IMR-90 (cell line): ENCODE measurements at places on chromosomes 1 and 21. TPM values are rescaled to one million over a fixed set of nuclear protein-coding genes. Genes with fewer than 3 reads are reported as not detected.

The ETNK2 gene
- total RNA-seq: 24.7 and 26.0 TPM in 2 replicates

The GGPS1 gene
- 21.5 and 23.1 TPM in 2 replicates for total RNA-seq

The DYNLT4 gene
- total RNA-seq: 0.56 TPM in 1 of 2 replicates, not detected in the other

The CCDC185 gene
- not detected in 2 replicates for total RNA-seq

DNA sequence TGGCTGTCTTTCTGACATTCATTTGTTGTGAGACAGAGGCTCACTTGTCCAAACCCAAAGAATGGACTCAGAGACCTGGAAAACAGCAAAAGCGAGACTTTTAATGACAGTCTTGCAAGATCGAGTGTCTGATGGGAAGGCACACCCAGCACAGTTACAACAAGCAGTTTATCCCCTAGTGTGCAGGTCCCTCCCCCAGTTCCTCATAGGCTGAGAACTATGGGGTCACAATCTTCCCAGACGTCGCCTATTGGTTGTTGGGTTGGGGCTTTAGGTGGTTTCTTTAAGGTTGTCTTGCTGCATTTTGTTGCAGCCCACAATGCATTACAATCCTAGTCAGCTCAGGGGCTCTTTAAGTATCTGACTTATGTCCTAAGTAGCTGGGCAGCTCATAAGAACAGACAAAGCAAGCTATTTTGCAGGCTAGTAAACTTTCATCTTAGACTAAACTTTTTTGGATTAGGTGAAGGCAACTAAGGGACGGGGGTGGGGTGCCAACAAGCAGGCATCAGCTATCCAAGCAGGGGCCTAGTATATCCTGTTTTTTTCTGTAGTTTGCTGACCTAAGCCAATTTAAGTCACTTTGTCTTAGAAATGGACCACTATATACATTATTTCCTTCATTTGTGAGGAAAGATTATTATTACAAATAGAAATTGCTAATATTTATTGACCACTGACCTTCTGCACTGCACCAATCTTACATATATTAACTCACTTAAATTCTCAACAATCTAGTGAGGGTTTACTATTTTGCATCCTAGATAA lies 151.8 kb downstream of the SETD4 start:
- DNase-seq: no peak

DNA sequence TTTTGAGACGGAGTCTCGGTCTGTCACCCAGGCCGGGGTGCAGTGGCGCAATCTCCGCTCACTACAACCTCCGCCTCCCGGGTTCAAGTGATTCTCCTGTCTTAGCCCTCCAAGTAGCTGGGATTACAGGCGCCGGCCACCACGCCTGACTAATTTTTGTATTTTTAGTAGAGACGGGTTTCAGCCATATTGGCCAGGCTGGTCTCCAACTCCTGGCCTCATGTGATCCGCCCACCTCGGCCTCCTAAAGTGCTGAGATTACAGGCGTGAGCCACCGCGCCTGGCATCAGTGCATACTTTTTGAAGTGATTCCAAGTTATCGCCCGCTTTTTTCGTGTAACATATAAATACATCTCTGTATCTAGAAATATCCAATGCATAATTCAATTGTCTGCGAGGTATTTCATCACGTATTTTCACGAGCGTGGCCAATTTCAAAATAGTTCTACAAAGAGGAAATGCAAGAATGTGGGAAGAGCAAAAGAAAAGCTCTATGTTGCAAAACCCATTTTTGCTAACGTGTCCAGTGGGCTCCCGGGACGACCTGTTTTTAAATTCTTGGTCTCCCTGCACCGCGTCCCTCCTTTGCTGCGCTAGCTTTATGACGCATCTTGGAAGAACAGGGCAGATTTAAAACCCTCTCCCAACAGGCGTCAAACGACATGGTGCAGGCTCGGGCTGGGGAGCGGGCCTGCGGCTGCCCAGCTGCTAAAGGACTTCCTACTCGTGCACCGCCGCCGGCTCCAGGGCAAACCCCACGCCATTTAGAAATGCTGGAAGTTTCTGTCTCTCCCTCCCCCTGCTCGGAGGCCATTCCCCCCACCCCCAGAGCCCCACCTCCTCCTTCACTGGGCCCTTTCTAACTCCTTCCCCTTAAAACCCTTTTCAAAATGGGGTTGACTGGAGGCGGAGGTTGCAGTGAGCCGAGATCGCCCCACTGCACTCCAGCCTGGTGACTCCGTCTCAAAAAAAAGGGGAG lies 923 bp upstream of the IFNGR2 start:
- peak; percentile 71 for DNase-seq

DNA sequence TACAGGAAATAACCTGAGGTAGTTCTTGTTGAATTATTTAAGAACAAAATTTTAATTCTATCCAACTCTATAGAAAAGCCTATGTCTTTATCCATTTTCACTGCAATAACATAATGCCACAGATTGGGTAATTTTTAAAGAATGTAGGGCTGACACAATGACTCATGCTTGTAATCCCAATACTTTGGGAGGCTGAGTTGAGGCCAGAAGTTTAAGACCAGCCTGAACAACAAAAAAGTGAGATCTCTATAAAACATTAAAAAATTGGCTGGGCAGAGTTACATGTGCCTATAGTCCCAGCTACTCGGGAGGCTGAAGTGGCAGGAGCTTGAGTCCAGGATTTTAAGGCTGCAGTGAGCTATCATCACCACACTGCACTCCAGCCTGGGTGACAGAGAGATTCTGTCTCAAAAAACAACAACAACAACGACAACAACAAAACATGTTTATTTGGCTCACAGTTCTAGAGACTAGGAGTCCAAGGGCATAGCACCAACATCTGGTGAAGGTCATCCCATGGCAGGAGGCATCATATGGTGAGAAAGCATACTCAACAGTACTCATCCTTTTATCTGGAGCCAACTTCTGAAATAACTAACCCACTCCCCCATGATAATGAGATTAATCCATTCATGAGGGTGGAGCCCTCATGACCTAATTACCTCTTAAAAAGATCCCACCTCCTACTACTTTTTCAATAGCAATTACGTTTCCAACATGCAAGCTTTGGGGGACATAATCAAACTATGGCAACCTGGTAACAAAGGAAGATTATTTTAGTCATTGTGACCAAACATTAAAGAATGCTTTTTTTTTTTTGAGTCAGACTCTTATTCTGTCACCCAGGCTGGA lies 59.6 kb downstream of the ABL2 start:
- DNase-seq: peak; percentile 85

GRCh38 chr1:1315435-1315954 lies 7.1 kb downstream of the PUSL1 start:
- no peak for DNase-seq

DNA sequence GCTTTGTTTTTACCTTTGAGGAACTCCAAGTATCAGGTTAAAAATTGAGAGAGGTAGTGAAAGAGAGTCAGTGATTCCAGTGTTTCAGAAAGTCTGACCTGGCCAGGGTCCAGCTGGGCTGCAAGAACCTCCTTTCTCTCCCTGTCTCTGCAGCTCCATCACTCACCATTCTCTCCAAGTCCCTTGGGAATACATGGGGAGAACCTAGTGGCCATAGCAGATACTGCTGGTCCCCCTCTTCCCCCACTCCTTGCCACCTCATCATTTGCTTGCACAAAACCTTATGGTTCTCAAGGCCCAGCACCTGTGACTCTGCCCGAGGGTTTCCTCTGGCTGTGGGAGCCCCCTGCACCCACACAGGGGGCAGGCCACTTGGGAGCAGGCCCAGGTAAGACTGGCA lies 279.5 kb downstream of the KIF26B start:
- DNase-seq: no peak

DNA sequence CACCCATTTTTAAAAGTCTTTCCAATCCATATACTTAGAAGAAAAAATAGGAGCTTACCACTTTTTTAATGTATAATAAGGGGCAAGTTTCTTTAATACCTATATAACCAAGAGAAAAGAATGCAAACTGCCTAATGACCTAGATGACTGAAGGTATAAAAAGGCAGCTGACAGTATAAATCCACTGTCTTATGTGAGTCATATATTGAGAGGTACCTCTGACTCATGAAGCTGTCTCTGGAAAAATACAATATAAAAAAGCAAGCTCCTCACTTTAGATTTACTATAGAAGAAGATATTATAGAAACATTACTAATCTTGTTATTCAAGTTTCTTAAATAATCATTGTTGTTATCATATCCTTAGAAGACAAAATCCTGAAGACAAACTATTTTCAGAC lies 144.2 kb downstream of the VAV3 start:
- no peak for DNase-seq

DNA sequence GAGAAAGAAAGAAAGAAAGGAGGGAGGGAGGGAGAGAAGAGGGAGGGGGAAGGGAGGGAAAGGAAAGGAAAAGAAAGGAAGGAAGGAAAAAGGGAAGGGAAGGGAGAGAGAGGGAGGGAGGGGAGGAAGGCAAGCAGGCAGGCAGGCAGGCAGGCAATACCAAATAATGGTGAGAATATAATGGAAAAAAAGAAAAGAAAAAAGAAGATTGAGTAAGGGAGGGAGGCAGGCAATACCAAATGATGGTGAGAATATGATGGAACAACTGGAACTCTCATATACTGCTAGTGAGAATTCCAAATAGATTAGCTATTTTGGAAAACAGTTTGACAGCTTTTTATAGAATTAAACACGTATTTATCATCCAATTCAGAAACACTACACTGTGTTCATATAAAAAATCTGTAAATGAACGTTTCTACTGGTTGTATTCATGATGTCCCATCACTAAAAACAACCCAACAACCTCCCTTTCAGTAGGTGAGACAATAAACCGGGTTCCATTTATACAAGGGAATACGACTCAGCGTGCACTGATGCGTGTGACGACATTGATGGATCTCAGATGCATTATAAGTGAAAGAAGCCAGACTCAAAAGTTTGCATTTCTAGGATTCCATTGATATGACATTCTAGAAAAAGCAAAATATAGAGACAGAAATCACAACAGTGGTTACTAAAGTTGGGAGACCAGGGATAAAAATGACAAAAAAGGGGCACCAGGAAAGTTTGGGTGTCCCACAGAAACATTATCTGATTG lies 226.4 kb downstream of the DSCAM start:
- no peak for DNase-seq

DNA sequence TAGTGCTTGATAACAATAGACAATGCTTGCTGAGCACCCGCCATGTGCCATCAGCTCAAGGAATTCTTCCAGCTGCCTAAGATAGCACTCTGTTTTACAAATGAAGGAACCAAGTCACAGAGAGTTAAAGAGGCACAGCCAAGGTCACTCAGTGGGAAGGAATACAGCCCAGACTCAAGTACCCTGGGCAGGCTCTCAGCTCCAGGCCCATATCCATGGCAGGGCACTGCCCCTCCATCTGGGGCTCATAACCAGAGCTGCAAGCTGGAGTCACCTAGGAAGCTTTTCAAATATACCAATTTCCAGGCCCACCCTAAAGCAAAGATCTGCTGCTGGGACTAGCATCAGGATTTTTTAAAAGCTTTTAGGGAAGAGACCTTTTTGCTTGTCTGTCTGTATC lies 1.6 kb downstream of the CLEC20A start:
- no peak for DNase-seq

DNA sequence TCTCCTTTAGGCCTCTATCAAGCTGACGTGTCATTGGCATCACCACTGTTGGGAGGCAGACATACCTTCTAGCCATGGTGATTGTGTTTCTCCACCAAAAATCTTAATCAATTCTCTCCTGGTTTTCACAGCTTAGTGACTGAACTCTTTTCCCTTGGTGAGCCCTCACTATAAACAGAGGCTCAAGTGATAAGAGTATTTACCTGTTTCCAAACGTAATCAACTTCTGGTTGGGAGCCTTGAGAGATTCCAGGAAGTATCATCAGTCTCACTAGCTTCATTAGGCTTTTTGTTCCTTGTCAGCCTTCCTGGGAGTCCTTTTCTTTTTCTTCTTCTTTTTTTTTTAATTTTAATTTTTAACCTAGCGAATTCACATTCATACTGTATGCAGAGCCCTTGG lies 33.8 kb upstream of the KCNQ4 start:
- no peak for DNase-seq

DNA sequence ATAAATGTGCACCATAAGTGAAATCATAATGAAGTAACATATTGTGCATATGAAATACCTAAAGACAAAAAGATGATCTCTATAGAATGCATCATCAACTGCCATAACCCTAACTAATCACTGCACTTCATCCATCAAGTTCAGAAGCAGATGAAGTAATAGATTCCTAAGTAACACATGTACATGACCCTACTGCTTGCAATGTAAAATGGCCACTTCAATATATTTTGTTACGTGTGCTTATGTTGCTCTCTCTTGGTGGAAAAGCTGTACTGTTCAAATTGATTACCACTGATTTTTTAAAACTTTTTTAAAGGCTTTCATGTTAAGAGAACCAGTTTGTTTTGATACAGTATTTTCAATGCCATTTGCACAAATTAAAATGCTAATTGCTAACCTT lies 141.8 kb downstream of the TTLL7 start:
- peak; percentile 28 for DNase-seq

GRCh38 chr1:40067023-40067422 lies 26.5 kb downstream of the CAP1 start:
- DNase-seq: peak; percentile 47

DNA sequence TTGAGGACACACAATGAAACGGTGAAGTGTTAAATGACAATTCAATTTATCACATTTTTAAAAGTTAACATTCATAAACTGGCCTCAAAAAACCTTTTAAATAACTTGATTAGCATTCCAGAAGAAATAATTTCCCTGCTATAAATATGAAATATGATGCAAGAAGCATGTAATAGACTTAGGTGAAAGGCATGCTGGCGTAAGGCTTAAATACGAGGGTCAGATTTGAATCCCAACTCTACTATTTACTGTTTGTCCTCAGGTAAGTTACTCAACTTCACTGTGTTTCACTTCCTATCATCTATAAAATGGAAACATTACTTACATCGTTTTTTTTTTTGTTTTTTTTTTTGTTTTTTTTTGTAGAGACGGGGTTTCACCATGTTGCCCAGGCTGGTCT lies 40.8 kb downstream of the EPRS1 start:
- DNase-seq: no peak

DNA sequence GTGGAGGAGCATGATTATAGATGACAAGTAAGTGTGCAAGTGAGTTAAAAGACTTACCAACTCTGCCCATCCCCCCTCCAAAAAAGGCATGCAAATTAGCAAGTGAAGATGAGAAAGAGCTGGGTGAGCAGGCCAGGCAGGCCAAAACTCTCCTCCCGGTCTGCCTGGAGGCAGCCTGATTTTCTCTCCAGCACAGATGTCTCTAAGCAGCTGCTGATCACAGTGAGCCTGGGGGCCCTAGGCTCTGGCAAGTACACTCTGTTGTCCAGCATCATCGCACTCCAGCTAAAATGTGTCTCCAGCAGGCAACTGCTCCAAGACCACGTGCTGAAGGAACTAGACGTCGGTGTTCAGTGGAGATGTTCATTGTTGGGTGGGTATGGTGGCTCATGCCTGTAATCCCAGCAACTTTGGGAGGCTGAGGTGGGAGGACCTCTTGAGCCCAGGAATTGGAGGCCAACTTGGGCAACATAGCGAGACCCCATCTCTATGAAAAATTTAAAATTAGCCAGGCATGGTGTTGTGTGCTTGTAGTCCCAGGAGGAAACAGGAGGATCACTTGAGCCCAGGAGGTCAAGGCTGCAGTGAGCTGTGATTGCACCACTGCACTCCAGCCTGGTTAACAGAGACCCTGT lies 56.7 kb upstream of the PUM1 start:
- no peak for DNase-seq

GRCh38 chr1:31793086-31793485 lies 22.7 kb downstream of the SPOCD1 start:
- no peak for DNase-seq
